ENCODE measurements at places on chromosomes 11 and 22.

- no peak for DNase-seq
Observed at GRCh38 chr11:111886844-111887243, 7.5 kb downstream of the CFAP68 start.

- DNase-seq: no peak
Observed at GRCh38 chr22:49574881-49575702, 252.6 kb downstream of the BRD1 start.

DNA sequence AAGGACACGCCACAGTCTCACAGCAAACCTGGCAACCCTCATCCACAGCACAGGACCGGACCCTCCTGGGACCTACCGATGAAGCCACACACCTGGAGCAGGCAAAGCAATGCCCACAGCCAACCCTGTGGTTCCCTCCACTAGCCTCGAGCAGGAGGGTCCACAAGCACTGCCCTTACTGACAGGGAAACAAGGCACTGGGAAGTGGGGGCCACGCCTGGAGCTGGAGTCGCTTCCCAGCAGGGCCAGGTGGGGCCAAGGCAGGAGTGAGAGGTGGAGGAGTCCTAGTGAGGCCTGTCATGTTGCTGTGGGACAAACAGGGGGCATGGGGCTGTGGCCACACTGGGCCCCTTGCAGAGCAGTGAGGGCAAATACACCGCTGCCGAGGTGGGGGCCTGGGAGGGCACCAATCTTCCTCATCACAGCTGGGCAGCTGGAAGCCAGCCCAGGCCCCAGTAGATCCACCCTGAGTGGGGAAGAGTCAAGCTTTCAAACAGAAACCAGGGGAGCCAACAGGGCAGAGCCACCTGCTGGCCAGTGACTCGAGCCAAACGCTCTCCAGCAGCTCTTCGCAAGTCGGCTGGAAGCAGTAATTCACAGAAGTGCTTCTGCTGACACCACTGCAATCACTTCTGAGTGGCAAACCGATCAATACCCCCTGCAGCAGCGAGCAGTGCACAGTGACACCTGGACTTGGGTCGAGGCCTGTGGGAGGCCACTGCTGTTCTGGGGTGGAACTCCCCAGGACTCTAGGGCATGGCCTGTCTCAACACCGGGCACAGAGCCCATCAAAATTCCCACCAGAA lies 13.7 kb downstream of the SULT4A1 start:
- no peak for DNase-seq

DNA sequence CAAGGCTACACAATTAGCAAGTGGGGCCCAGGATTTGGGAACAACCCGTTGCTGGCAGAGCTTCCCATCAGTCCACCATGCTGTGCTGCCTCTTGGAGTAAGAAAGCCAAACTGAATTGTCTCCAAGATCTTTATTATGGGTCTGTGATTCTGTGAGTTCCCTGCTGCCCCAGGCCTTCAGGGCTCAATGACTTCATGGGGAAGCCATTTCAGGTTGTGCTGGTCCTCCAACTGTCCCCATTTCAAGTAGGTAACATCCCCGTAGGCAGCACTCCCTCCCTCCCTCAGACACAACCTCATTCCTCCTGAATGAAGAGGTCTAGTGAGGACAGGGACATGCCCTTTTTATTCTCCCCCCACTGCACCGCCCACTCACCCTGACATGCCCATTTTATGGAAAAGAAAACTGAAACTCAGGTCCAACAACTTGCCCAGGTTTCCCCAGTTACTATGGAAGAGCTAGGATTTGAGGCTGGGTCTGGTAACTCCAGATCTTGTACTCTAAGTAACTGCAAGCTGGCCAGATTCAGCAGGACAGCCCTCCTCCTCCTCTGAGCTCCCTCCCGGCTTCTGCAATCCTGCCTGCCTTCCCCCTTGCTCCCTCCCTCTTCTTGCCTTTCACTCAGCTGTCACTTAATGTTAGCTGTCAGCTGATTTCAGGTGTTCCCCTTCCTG lies 8.2 kb upstream of the YWHAH start:
- DNase-seq: no peak

GRCh38 chr11:102868339-102868738 lies 6.4 kb downstream of the MMP12 start:
- no peak for DNase-seq

Measured in epithelial cell of proximal tubule (primary cell).